Fibroblast of mammary gland (primary cell): ENCODE measurements at places on chromosomes 16 and 17.

DNA sequence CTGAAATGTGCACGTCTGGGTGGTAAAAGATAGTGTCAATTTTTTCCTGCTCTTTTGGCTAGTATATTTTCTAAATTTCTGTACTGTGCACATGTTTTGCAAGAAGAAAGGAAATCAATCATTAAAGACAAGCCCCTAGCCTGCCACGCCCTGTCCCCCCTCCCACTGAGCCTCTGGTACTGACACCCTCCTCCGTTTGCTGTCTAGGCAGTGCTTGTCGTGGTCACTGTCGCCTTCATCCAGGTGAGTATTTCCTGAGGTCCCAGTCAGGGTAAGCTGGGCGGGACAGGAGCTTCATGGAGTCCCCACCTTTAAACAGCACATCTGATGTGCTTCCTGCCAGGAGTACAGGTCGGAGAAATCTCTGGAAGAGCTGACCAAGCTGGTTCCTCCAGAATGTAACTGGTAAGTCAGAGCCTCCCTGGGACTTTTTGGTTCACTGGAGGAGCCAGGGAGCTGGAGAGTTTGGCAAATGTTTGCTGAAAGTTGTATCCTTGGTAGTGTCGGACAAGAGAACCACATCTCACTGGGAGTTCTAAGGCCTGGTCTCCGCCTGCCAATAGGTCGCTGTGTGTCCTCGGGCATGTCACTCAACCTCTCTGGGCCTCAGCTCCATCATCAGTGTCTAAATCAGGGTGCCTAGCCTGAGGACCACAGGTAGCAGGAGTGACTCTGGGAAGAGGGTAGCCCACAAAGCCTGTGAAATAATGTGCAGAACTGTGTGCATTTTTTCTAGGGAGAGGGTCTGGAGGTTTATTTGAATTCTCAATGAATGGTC is 42.2 kb downstream of the ATP2C2 start:
- no peak for DNase-seq

DNA sequence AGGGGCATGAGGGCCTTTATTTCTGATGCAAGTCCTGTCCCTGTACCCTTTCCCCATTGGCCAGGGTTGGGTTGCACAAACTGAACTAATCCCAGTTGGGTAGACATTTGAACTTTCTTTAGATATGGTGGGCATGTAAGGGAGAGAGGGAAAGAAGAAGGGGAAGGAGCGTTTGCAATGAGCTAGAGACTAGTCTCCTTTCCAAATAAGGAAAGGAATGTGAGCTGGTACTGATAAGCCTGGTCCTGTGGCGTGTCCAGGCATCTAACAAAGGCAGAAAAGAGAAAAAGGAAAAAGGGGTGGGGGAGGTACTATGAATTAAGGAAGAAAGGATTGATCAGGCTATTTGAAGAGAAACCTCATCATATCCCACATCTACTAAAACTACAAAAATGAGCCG is 20.3 kb downstream of the CHMP6 start:
- no peak for DNase-seq

DNA sequence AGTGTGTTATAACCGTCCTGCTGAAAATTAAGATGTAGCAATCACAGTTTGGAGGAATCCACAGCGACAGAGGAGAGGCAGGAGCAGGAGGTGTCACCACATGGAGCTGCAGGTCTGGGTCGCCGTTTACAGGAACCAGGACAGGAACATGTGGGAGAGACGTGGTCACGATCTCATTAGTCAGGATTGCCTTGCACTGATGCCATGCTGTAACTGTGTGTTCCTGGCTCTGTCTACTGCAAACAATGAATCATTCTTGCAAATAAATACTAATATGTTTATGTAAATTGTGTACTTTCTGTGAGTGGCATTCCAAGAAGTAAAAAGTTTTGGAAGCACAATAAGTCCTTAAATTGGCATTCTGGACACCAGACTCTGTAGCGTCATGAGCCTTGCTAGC is 271.8 kb downstream of the CPPED1 start:
- DNase-seq: peak; percentile 30

DNA sequence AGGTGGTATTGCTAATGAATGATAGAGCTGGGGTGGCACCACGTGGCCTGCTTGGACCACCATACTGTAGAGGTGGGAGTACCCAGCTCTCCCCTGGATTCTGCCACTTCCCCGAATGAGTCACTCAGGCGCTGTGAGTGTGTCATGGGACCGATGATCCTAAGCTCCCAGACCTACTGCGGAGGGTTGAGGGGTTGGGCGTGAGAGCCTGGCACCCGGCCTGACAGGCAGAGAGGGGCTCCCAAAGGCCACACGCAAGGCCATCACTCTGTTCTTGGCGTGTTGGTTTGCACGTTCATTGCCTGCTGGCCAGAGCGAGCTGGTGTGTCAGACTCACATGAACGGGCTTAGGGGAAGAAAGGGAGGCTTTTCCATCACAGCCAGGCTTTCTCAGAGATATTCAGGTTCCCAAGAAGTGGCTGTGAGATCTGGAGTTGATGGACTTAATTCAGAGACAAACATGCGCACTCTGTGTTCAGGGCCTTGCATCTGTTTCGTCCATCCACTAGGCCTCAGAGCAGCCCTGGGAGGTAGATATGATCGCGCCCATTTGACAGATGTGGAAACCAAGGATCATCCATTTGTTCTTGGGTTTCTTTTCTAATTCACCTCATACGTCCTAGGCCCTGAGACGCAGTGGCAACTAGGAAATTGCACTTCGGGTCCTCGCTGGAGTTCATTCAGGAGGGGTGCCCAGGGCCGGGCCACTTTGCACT is 41.4 kb downstream of the CMIP start:
- DNase-seq: peak; percentile 79

- no peak for DNase-seq
These were observed 11.7 kb upstream of the CUEDC1 start for GRCh38 chr17:57966875-57967274.

DNA sequence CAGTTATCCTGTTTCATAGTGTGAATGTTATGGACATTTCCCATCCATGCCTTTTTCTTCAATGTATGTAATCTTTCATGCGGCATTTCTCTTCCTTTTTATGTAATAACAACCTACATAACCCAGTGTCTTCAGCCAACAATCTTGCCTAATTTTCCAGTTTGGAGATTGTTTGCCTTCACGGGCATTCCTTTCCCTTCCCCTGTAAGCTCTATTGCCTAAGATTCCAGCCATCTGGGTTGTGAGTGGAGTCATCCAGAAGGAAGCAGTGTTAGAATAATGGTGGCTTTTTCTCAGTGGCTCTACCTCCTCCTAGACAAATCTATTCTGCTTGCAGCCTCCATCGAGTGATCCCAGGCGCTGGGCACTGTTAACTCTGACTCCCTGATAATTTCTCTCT is 22.3 kb downstream of the SYCE1L start:
- DNase-seq: no peak

GRCh38 chr17:33049781-33050414 is 58.3 kb downstream of the SPACA3 start:
- DNase-seq: peak; percentile 55

- peak; percentile 94 for DNase-seq
These were observed 19.8 kb downstream of the HOXB1 start for GRCh38 chr17:48510761-48511604.

- no peak for DNase-seq
These were observed 54.5 kb downstream of the SLC5A11 start for GRCh38 chr16:24900230-24900629.

GRCh38 chr17:47225911-47226688 is 17.0 kb downstream of the MYL4 start:
- DNase-seq: peak; percentile 20

DNA sequence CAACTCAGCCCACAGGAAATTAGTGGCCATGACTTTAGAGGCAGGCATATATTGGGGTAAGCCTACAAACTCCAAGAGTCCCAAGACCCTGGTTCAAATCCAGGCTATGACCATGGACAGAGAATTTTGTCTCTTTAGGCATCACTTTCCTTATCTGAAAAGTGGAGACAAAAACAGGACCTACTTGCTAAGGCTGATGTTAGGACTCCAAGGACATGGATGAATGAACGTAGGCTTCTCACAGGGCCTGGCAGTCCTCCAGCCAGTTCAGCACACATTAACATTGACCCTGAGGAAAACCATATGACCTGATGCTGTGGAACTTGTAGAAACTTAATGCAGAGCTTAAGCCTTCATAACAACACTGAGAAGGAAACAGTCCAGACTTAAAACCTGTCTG is 1.4 kb downstream of the FKBP10 start:
- peak; percentile 55 for DNase-seq

DNA sequence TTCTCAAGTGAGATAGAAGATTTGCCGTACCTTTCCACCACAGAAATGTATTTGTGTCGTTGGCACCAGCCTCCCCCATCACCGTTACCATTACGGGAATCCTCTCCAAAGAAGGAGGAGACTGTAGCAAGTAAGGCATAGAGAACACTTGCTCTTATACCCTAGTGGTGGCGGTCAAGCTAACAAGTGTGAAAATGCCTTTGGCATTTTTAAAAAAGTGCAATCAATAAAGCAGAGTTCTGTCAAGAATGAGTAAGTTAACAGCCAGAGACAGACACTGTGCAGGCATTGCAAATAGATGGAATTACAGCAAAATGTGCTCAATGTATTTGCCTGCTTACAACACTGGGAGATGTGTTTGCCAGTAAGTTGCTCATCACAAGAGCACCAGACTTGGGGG is 7.7 kb downstream of the MSL1 start:
- no peak for DNase-seq

- DNase-seq: no peak
These were observed 28.5 kb downstream of the TSC2 start for GRCh38 chr16:2076072-2076865.

DNA sequence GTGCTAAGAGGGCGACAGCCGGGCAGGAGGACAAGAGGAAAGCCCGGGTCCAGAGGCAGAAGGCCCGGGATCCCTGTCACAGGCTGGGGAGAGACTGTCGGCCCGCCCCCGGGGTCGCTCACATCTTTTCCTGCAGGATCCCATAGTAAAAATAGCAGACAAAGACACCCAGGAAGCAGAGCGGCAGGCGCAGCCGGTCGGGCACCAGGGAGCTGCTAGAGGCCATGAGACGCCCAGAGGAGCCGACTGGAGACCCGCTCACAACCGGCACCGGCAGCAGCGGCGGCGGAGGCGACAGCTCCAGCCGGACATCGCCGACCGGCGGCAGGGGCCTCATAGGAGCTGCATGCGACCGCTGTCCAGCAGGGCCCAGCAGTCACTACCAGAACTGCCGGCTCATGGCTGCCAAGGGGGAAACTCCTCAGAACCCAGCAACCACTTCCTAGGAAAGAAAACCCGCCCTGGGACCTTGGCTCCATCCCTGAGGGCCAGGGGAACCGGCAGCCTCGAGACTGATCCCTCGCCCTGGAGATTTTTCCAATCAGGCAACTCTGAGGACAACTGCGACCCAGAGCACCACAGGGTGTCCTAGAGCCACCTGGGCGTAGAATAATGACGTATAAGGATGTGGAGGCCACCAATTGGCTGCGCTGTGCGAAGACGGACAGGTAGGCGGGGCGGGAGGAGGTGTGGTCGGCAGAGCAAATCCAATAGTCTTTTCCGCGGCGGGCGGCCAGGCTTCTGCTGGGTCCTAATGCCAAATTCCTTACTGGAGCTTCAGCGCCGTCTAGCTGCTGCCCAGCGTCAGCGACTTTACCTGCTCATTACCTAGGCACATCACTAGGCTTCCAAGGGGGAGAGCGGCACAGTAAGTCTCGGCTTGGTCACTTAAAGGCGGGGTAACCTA is at the start of gene SLC35B1:
Gene SLC35B1 (minus strand): TSS at position 357 of the 907 bp plus-strand sequence. CDS start 131 bp downstream, at position 226.
- peak; percentile 99 for DNase-seq

GRCh38 chr16:86353948-86354347 is 156.4 kb upstream of the FOXF1 start:
- DNase-seq: no peak

DNA sequence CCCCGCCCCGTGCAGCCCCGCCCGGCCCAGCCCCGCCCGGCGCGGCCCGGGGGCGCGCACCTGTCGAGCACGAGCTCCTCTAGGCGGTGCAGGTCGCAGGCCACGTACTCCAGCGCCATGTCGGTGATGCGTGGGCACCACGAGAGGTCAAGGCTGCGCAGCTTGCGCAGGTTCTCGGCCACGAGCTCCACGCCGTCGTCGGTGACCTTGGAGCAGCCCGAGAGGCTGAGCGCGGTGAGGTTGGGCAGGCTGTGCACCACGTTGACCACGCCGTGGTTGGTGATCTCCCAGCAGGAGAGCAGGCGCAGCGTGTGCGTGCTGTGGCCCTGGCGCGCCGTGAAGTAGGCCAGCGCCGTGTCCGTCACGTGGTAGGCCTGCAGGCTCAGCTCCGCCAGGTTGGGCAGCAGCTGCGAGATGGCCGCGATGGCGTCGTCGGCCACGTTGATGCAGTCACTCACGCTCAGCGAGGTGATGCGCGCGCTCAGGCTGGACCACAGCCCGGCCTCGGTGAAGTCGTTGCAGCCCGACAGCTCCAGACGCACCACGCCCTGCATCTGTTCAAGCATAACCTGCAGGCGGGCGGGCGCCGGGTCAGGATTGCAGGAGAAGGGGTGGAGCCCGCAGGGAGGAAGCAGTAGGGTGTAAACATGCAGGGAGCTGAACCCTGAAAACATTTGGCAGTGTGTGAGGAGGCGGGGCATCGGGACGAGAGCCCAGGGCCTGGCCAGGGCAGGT is 5.3 kb upstream of the WDR24 start:
- no peak for DNase-seq

DNA sequence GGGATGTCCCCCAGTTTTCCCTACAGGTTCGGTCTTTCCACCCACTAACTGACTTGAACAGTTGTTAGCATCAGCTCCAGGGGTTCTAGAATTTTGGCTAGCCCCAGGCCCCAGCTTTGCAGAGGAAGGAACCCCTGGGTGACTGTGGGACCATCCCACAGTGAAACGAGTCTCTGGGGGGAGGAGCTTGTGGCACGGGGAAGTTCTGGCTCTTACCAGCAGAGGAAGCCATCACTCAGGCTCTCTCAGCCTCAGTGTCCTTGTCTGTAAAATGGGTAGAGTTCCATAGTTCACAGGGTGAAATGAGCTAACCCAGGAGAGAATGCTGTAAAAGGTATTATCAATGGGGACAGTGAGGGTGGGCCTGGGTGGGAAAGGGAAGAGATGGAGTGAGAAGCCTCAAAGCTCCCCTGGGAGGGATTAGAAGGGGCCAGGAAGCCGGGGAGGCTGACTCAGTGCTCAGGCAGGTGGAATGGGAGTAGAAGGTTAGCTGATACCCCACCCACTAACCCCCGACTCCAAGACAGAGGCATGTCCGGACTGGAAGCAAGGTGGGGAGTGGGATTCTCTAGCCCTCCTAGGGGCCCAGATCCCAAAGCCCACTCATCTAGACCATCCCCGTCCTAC is 30.9 kb upstream of the CDC42EP4 start:
- DNase-seq: peak; percentile 61

DNA sequence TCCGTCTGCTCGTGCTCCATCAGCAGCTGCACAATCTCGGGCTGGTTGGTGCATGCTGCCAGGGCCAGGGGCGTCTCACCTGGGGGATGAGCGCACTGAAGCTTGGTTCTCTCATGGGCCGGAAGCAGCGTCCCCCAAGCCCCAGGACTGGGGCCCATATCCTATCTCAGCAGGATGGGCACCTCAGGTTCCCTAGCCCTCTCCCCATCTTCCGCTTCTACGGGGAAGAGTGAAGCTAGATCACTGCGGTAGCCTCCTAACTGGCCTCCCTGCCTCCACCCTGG is 24.8 kb downstream of the TRPV3 start:
- DNase-seq: no peak

- no peak for DNase-seq
These were observed 66.1 kb upstream of the BCAR1 start for GRCh38 chr16:75317532-75317931.
